ENCODE measurements at places on chromosomes 5 and 9. TPM values are rescaled to one million over a fixed set of nuclear protein-coding genes. Genes with fewer than 3 reads are reported as not detected.
A peak's percentile ranks its signal among the peaks of the same experiment; 100 is the strongest.

DNA sequence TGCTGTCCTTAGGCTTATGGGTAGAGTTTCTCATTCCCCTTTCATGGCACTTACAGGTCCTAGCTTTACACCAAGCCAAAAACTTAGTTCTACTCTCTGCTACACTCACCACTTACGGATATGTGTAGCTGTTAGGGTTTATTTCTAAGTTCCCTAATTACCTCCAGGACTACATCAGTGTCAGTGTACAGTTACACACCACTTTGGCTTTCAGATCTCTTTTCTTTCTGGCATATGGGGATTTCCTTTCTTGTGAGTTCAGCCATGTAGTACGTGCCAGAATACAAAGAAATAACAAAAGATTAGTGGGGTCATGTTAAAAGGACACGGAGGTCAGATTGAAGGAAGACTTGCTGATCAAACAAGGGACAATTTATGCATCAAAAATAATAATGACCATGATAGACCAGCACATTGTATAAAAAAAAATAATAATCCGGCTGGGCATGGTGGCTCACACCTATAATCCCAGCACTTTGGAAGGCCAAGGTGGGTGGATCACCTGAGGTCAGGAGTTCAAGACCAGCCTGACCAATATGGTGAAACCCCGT lies 41.8 kb downstream of the LYRM7 start:
- no peak for DNase-seq

- no peak for DNase-seq
Observed at GRCh38 chr5:114327987-114328386, 33.9 kb upstream of the KCNN2 start.

GRCh38 chr5:150419630-150420270 lies 7.0 kb upstream of the CD74 start:
- no peak for DNase-seq

DNA sequence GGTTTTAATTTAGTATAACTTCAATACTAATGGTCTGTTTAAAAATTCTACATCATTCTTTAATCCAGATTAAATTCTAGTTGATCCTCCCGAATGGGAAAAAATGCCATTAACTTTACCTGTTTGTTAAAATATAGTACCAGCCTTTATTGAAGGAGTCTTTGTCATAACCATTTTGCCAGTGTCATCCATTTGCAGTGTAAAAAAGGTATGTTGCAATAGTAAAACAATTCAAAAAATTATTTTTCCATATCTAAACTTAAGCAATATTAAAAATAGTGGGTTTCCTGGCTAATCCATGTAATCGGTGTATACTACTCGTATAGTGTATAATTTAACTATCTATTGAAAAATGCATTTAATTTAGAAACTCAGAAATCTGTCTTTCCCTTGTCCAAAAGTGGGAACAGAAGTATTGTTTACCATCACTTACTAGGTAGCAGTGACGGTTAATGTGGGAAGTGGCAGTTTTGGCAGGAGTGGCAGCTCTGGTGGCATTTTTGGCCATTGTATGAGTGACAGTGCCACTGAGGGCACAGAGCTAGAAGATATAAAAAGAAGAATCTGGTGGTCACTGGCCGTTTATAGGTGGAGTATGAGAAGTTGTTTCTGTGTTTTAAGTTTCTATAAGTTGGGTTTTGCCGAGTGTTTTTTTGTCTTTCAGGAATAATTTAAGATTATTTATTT lies 1.9 kb downstream of the AP3S1 start:
- DNase-seq = no peak

- DNase-seq = no peak
Observed at GRCh38 chr9:137311171-137311985, 9.3 kb upstream of the NRARP start.

- DNase-seq = no peak
Observed at GRCh38 chr9:38008168-38009034, 60.6 kb downstream of the SHB start.

- DNase-seq = no peak
Observed at GRCh38 chr9:29311221-29311620, 1737.9 kb upstream of the C9orf72 start.

GRCh38 chr5:113531481-113532159 lies 18.1 kb downstream of the YTHDC2 start:
- no peak for DNase-seq

DNA sequence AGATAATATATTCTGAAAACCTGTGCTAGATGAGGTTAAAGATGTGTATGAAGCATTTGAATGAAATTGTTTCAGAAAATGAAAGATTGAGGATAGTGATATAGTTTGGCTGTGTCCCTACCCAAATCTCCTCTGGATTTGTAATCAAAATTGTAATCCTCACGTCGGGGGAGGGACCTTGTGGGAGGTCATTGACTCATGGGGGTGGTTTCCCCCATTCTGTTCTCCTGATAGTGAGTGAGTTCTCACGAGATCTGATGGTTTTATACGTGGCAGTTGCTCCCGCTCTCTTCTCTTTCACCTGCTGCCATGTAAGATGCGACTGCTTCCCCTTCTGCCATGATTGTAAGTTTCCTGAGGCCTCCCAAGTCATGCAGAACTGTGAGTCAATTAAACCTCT lies 2.0 kb upstream of the TEX48 start:
- no peak for DNase-seq

GRCh38 chr9:126043681-126044080 lies 282.9 kb upstream of the MVB12B start:
- DNase-seq = no peak

- DNase-seq = no peak
Observed at GRCh38 chr9:107487521-107488374, 1.8 kb downstream of the KLF4 start.

GRCh38 chr9:4547016-4547415 lies 56.7 kb downstream of the SLC1A1 start:
- DNase-seq = no peak

- no peak for DNase-seq
Observed at GRCh38 chr5:123436201-123436600, 13.0 kb upstream of the CEP120 start.

DNA sequence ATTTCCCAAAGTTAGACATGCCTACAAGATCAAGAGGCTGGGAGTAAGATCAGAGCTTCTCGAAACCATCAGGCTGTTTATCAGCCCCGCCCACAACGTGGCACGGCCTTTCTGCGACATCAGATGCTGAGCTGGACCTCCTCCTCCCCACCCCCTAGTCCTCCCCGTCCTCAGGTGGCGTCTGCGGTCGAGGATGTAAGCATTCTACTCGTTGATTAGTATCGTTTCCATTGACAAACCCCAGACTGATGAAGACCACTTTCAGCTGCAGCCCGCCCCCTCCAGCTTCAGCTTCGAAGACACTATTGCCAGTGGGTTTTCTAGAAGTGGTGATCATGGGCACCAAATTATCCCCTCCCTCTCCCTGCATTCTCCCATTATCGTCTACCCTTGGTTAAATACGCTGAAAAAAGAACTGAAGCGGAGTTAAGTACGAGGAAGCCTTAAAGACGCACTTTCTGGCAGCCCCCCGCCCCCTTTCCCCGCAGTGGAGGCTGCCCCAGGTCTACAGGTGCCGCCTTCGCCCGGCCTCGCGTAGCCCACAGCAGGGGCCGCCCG lies 1.1 kb downstream of the PPIC start:
- no peak for DNase-seq

DNA sequence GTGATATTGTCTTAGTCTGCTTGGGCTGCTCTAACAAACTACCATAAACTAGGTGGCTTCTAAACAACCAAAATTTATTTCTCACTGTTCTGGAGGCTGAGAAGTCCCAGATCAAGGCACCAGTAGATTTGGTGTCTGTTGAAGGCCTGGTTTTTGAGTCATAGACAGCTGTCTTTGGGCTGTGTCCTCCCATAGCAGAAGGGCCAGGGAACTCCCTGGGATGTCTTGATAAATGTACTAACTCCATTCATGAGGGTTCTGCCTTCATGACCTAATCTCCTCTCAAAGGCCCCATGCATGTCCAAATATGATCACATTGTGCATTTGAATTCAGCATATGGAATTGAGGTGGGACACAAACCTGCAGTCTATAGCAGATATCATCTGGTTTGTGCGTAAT lies 121.2 kb downstream of the CHSY3 start:
- DNase-seq = no peak

DNA sequence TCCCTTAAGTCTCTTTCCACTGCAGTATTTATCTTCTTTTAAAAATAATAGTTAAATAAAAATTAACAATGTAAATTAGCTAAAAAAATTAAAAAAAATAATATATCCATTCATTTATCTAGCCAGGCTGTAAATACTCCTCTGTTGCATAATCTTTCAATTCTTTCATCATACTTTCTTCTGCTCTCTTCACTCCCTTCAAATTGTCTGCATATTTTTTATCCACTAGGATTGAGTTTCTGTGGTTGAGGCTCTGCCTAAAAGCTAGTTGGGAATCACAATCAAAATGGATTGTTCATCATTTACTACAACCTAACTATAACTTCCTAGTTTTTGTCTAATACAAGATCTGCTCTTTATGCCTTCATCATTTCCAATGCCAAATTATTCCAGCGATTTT lies 182.2 kb downstream of the PDE4D start:
- no peak for DNase-seq

- DNase-seq = no peak
Observed at GRCh38 chr9:114049441-114050225, 28.5 kb downstream of the AMBP start.

- DNase-seq = no peak
Observed at GRCh38 chr5:74428876-74429275, 211.7 kb downstream of the ENC1 start.

- no peak for DNase-seq
Observed at GRCh38 chr5:96489532-96489931, 56.5 kb upstream of the PCSK1 start.

- DNase-seq = no peak
Observed at GRCh38 chr5:58268268-58268667, 191.6 kb downstream of the PLK2 start.

- DNase-seq = no peak
Observed at GRCh38 chr5:143431789-143432188, 28.3 kb upstream of the NR3C1 start.

GRCh38 chr5:95843733-95844223 lies 21.3 kb upstream of the GLRX start:
- no peak for DNase-seq

- peak; percentile 34 for DNase-seq
Observed at GRCh38 chr5:59893429-59894227, at the start of gene PDE4D. PDE4D (minus strand) TSS chr5:59893726.

DNA sequence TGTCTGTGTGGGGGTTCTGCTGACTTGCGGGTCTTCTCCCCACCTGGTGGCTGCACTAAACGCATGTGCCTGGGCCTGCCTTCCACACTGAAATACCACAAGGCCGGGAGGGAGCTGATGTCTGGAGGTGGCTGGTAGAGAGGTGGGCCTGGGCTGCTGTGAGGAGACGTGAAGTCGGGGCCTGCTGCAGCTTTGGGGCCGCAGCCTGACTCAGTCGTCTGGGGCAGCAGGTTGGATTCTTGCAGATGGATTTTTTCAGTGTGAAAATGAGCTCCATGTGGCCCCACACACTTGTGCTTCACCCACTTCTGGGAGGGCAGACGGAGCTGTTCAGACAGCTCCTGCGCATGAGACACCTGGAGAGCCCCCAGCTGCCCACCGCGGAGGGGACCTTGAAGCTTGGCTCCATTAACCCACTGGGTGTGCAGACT lies 29.3 kb downstream of the COL5A1 start:
- no peak for DNase-seq

DNA sequence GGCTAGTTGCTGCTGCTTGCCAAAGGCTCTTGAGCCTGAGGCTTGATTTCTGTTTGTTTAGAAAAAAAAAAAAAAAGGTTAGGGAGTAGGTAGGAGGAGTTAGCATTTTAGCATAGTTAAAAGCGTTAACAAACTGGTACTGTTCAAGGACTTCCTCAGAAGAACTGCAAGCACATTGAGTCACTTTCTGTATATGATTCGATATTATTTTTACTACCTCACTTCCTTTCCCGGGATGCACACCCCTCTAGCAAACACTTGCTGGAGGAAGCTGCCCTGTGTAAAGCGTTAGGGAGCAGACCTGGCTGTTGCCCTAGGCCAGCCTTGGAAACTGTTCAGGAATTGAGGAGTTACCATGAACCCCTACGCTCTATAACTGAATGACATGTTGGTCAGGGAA lies 15.7 kb upstream of the CEP120 start:
- no peak for DNase-seq

DNA sequence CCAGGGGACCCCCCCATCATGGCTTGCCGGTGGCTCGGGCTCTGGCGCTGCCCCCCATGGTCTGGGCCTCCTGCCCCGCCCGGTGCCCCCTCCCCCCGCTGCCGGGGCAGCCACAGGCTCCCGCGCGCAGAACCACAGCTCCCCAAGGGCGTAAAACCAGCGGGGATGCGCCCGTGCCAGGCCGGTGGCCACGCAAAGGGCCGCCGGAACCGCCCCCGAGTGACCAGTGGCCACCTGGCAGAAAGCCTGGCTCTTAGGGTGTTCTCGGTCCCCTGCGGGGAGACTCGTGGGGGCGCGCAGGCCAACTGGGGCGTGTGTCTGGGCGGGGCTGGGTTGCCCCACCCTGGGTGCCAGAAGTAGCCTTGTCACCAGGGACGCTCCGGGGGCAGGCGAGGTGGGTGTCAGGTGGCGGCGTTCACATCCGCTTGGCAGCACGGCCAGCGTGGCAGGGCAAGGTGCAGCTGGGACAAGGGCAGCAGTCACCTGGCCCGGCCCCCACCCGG lies 515 bp upstream of the AGPAT2 start:
- DNase-seq = no peak

GRCh38 chr5:76690704-76691466 lies 25.0 kb upstream of the F2R start:
- no peak for DNase-seq

DNA sequence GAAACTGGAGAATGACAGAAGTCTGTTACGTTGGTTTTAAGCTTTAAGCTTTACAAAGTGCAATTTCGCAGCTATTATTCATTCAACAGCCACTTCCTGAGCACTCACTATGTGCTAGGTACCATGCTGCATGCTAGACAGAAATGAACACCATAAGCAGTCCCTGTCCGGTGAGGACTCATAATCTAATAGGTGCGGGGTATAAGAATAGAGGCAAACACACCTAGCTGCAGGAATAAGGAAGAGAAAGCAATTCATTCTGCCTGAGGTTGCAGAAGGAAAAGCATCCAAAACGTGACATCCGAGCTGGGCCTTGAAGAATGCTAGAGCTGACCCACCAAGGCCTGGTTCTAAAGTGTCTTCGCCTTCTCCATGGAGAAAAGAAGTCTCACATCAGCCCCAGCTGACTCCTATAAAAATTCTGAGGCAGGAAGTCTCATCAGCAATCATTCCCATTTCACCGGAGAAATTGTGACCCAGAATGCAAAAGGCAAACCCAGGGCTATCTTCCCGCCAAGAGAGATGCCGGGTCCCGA lies 542 bp downstream of the FKBP15 start:
- no peak for DNase-seq

- no peak for DNase-seq
Observed at GRCh38 chr9:77435688-77436087, 212.4 kb downstream of the GNA14 start.

GRCh38 chr5:158990979-158991775 lies 108.5 kb downstream of the EBF1 start:
- no peak for DNase-seq

PRRC2B gene
- 161 TPM for polyA plus RNA-seq

SLC6A19 gene
- polyA plus RNA-seq = 55.8 TPM

ELAVL2 gene
- polyA plus RNA-seq = 3.6 TPM

SPATA31A3 gene
- not detected for polyA plus RNA-seq

PNPLA7 gene
- 0.88 TPM for polyA plus RNA-seq

PCA3 gene
- 0.67 TPM for polyA plus RNA-seq

TAF11L10 gene
- polyA plus RNA-seq = not detected

PRLR gene
- 45.3 TPM for polyA plus RNA-seq

IGFBPL1 gene
- polyA plus RNA-seq = 1.8 TPM

CCDC183 gene
- 3.4 TPM for polyA plus RNA-seq

SLC34A3 gene
- 2.8 TPM for polyA plus RNA-seq

TPPP gene
- 2.9 TPM for polyA plus RNA-seq

C9orf57 gene
- not detected for polyA plus RNA-seq

FCN2 gene
- 0.62 TPM for polyA plus RNA-seq

SEMA5A gene
- polyA plus RNA-seq = 44.9 TPM

Data from right renal cortex interstitium (tissue), 3 donors.